ENCODE measurements at places on chromosomes 2 and 18. TPM values are rescaled to one million over a fixed set of nuclear protein-coding genes. Genes with fewer than 3 reads are reported as not detected.

SMAD7 gene
- 25.2 TPM for total RNA-seq

GPAT2 gene
- 12.7 TPM for total RNA-seq

BARD1 gene
- 15.0 TPM for total RNA-seq

CD8A gene
- total RNA-seq, result not detected

PIK3C3 gene
- 35.3 TPM for total RNA-seq

UNC80 gene
- total RNA-seq, result under 0.01 TPM
